ENCODE measurements at places on chromosomes 7 and 10. TPM values are rescaled to one million over a fixed set of nuclear protein-coding genes. Genes with fewer than 3 reads are reported as not detected.

MAP3K8 gene
- total RNA-seq: 42.6 TPM

HIBADH gene
- 19.8 TPM for total RNA-seq

GRCh38 chr7:2734084-2734686 is 46.2 kb downstream of the AMZ1 start:
- no peak for DNase-seq
- H3K4me1 ChIP-seq: no peaks in the 10 kb centered on the region

GRCh38 chr10:92822060-92822634 is 26.2 kb upstream of the EXOC6 start:
- H3K36me3 ChIP-seq: no peaks in the 10 kb centered on the region
- no peak overlapping the region for H3K4me3 ChIP-seq
- no peaks in the 10 kb centered on the region for H3K4me1 ChIP-seq
- DNase-seq: no peak

DNA sequence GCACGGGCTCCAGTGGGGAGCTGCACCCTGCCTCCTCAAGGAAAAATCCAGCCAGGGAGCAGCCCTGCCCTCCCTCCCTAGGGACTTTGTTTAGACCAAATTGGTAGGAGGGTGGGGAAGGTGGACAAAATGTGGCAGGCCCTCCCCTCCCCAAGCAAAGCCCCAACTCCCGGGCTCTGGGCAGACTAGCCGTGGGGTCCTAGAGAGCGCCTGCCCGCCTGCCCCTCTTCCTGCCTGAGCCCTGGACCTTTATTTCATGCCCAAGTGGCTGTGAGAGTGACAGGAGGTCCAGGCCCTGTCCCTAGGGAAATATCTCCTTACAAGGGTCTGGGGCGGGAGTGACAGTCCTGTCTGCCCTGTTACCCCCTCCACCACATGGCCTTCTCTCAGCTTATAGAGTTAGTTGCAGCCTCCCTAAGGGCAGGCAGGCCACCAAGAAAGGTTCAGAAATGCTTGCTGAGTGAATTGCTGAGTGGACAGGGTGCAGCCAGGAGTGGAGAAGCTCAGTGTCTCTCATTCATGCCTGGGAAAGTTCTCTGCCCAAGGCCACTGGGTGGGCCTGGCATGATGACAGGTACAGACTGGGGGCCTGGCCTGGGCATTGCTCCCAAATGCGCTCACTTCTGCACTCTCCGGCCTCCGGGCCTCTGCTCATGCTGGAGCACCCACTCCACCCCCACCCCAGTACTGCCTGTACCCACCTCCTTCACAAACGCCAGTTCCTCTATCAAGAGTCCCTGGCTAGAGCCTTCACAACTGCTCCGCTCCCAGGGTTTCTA is 25.2 kb downstream of the DNAJB12 start:
- no peaks in the 10 kb centered on the region for H3K36me3 ChIP-seq
- H3K4me1 ChIP-seq: peaks cover 77% of the 10 kb centered on the region
- H3K27me3 ChIP-seq: no peaks in the 10 kb centered on the region
- H3K4me3 ChIP-seq: no peak overlapping the region

GRCh38 chr7:45192621-45193041 is 35.0 kb downstream of the RAMP3 start:
- no peak for DNase-seq
- no peaks in the 10 kb centered on the region for H3K27me3 ChIP-seq
- H3K4me1 ChIP-seq: no peaks in the 10 kb centered on the region
- H3K4me3 ChIP-seq: no peak overlapping the region

DNA sequence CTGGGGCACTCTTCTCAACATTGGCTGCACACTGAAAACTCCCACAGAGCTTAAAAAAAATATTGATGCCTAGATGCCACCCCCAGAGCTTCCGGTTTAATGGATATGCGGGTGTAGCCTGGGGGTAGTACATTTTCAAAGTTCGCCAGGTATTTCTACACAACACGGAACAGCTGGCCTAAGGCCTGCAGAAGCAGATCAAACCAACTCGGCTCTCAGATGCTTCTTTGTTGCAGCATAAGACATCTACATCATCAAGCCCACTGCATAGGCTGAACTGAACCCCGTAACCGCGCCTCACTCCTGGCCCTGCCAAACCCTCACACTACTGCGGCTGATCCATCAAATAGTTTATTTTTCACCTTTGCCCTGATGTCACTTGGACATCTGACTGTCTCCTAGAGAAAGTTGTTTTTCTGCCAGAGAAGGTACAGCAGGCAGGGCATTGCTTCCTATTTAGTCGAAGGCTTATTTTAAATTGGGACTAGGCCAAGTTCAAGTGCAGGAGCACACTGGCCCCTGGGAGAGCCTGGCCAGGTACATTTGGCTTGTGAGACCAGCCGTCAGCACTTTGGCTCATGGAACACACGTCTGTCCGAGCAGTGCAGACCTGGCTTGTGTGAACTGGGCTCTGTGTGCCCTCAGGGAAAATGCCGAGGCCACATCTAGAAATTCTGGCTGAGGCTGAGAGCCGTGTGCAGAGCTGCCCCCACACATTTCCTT is 113.3 kb downstream of the TACC2 start:
- no peaks in the 10 kb centered on the region for H3K36me3 ChIP-seq
- H3K4me1 ChIP-seq: no peaks in the 10 kb centered on the region
- DNase-seq: no peak
- no peak overlapping the region for H3K27ac ChIP-seq
- no peaks in the 10 kb centered on the region for H3K27me3 ChIP-seq

- H3K36me3 ChIP-seq: no peaks in the 10 kb centered on the region
- H3K4me1 ChIP-seq: peaks cover 23% of the 10 kb centered on the region
- no peak overlapping the region for H3K27ac ChIP-seq
- no peak for DNase-seq
- peak overlapping the region; percentile 74 for H3K4me3 ChIP-seq
Observed at GRCh38 chr10:44960482-44961229, 1.1 kb downstream of the RASSF4 start.
